ENCODE measurements at places on chromosomes 4 and X.

DNA sequence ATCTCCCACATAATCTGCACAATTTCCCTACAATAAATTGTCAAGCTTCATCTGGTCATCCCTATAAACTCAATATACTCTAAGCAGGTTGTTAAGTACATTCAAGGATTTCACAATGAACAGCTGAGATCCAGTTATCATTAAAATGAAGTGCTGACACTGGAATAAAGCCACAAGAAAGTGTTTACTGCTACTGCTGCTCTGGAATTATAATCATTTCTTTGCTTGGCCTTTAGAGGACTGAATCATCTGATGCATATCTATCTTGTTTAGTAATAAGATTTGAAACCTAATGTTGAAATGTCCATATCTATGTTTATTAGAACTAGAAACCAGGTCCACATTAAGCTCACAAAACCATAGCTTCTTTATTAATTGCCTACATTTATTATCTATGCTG is 338.6 kb upstream of the ZFP42 start:
- DNase-seq = no peak

DNA sequence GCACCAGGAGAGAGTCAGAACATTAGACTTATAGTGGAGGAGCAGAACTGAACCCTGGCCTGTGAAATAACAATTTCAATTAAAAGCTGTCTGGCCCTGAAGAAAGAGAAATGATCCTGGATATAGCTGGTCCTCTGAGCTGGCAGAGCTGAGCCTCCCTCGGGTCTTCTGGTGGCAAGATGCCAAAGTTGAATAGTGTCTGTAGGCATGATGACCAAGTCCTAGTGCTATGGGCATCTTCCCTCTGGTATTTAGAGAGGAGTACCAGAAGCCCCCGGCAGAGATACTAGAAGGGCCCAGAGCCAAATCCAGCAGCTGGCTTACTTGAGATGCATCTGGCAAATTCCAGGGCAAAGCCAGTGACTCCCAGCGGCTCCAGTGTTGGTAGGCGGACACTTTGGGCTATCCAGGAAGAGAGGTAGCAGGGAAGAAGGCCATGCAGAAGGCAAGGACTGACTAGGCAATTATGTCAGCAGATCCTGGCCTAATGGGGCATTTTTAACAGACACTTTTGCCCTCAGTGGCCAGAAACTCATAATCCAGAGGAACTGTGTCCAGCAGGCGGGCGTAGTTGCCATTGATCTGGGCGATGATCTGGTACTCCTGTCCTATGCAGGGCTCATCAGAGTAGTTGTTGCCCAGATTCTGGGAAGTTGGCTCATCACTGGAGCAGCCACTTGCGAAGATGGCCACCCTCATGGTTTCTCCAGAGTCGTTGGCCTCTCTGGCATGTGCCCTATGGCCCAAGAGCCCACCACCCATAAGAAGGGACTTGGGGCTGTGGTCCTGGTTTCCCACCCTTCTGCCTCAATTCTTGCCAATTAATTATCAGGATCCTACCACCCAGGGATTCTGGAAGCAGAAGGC is 17.9 kb downstream of the VSIG4 start:
- no peak for DNase-seq

DNA sequence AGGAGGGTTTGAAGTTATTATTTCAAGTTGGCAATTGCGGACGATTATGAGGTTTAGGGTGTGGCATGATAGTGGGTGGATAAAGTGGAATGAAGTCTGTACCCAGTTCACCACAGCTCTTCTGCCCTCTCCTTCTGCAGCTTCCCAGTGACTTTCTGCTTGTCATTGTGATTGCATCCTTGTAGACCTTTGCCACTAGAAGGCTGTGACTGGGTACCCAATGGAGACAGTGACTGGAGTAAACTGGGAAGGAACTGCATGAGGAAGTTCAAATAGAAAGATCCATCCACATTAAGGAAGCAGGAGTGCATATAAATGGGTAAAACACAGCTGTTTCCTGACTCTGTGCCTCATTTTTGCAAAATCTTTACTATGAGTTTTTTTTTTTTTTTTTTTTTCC is 53.5 kb upstream of the SPANXN3 start:
- no peak for DNase-seq

DNA sequence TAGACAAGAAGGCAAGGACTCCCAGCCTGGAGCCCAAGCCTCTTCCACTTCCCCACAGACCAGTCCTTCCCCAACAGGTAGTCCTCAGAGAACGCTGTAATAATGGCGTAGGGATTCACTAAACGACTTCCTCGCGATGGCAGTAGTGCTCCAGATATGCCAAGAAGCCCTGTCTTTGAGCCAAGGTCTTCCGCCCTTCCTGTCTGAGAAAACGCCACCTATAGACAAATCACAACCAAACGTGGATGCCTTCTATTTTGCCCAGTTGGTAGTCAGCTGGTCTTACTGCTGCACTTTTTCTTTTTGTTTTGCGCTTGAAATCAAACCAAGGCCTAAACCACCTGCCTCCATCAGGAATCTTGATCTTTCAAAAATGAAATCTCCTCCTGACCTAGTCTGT is 203.3 kb downstream of the OR13H1 start:
- no peak for DNase-seq

DNA sequence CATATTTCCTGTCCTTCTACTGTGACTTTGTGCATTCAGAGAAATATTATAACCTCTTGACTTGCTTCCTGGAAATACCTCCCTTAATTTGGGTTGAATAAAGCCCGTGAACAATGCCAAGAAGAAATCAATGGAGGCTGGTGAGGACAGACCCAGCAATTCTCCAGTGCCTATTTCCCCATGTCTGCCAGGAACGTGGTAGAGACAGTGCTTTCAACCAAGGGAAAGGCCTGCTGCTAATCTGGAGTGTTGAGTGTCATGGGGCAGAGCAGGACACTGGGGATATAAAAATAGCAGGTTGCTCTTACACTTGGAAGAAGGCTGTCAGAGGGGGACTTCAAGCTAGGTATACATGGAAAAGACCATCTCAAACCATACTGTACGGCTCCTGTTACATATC is 19.9 kb downstream of the TSC22D3 start:
- DNase-seq = no peak

DNA sequence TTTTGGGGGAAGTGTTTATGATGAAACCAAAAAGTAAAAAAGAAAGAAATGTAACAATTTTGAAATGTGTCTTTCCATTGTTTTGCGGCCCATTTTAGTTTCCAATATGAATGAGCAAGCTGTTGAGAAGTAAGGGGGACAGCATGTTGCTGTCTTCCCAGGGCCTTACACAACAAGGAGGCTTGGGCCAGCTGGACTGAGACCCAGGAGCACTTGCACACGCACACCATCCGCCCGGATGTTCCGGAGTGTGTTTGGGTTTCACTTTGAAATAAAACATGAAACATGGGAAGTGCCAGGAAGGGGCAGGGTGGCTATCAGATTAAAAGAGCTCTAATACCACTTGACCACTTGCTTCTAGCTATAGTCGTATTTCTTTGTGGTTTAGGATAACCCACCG is 144.4 kb downstream of the NHS start:
- no peak for DNase-seq

DNA sequence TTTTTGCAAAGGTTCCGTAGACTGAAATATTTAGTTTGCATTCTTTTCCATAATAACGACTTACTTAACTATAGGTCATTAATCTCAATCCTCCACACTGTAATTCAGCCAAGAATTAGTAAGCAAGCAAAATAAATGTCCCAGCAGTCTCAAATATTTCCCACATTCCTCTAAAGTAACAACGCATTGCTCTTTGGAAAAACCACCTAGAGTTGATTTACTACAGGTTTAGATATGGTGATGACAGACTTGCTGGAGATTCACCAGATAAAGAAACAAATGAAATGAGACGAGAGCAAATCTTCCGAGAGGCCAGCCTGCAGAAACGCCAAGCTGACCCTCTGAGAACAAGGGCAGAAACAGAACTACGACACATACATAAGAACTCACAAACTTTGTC is 28.9 kb downstream of the TENM3 start:
- DNase-seq = no peak

GRCh38 chr4:2807571-2807970 is 14.7 kb downstream of the SH3BP2 start:
- no peak for DNase-seq

DNA sequence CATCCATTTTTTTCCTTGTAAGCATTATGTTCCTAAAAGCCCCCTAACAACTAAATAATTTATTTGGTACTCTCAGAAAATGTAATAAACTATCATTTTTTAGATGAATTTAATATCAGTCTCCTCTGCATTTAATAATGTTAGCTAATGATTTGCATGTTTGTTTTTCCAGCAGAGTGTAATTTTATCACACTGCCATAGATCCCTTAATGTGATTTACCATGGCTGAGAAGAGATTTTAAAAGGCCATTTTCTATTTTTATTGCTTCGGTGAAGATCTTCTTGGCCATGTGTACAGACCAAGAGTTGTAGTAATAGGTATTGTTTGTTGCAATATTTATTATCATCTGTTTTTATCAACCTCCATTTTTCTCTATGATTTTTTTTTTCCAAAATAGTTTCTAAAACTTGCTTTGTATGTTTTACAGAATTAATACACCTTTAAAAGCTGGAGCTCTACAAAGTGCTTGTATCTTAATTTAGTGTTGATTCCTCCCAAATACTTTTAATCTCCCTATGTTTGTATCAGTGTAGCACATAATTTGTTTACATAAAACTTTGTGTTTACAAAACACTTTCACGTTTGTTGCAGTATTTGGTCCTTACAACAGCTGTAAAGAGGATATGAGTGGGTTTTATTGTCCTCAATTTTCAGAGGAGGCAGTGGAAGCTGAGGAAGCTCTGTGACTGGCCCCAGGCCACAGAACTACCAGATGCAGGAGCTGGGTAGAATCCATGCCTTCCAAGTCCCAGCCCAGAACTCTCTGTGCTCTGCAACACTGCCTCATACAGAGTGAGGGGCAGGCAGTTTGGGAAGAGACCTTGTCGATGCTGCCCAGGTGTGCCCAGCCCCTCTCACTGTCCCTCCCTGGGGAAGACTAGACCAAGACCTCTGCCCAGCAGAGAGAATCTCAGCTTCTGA is 58.1 kb downstream of the FAM114A1 start:
- DNase-seq = no peak

GRCh38 chr4:26368685-26369084 is 47.9 kb downstream of the RBPJ start:
- no peak for DNase-seq

GRCh38 chr4:26410385-26411293 is 79.6 kb downstream of the CCKAR start:
- peak; percentile 4 for DNase-seq

DNA sequence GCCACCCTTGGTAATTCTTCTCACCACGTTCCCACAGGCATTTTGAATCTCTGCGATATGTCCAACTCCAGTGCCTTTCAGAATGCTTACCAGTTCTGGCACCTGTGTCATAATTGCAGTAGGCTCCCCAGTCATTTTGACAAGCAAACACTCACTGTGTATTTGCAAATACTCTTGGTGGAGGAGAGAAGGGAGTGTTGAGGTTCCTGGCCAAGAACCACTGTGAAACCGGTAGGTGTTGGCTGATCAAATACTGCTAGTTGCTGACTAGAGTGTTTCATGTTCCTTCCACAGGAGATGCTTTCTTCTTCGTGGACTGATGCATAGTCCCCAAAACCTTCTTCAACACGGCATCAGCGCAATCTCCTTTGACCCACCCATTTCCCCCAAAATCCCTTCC is 16.0 kb upstream of the NLGN4X start:
- no peak for DNase-seq

DNA sequence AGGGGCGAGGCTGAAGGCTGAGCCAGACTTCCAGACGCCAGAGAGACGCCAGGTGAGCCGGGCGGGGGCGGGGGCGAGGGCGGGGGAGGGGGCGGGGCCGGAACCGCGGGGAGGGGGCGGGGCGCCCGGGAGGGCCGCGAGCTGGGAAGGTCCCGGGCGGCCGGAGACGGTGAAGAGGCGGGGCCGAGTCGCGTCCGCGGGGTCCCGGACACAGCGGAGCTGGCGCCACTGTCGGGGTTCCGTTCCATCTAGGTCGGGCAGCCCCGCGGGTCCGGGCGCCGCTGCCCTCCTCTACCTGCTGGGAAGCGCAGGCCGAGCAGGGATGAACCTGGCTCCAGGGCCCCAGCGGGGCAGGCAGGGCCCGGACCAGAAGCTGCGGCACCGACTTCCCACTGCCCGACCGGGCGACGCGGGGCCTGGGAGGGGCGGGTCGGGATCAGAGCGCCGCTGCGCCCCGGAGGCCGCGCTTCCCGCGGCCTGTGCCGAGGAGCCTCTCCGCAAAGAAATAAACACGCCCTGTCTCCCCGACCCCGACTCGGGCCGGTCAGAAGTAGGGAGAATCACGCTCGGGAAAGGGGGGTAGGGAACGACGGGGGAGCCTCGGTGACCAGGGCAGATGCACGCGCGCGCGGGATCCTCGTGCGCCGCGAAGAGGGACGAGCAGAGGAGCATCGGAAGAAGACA is 10.6 kb downstream of the HMX1 start:
- DNase-seq = no peak

GRCh38 chr4:87559090-87559837 is 30.1 kb upstream of the SPARCL1 start:
- no peak for DNase-seq

DNA sequence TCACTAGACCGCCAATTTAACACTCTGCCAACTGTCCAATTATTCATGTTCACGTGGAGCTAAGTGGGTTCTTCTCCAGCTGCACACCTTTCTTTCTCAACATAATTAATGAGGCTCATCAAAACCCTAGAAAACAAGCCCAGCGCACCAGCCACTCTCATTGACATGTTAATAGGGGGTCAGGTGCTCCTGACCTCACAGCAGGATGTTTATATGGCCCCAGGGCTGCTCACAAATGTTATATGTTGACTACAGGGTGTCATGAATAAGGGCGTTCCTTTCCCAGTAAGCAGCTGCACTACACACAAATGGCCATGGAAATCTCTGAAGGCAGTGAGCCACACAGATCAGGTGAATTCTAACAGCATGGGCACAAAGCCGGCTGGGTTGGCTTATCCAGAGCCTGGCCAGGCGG is 209.8 kb downstream of the MGST2 start:
- no peak for DNase-seq

GRCh38 chr4:163747886-163748285 is 253.4 kb downstream of the TMA16 start:
- DNase-seq = no peak

GRCh38 chr4:83180431-83180968 is 66.0 kb upstream of the PLAC8 start:
- no peak for DNase-seq

DNA sequence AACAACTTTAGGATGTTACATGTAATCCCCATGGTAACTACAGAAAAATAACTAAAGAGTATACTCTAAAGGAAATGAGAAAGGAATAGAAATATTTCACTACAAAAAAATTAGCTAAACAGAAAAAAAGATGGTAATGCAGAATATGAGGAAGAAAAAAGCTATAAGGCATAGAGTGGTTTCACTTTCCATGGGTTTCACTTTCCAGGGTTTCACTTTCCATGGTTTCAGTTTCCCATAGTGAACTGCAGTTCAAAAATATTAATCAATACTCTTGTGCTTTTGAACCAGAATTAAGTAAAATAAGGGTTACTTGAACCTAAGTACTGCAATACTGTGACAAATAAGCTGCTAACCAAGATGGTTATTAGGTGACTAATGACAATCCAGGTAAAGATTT is 42.0 kb downstream of the NPFFR2 start:
- no peak for DNase-seq

DNA sequence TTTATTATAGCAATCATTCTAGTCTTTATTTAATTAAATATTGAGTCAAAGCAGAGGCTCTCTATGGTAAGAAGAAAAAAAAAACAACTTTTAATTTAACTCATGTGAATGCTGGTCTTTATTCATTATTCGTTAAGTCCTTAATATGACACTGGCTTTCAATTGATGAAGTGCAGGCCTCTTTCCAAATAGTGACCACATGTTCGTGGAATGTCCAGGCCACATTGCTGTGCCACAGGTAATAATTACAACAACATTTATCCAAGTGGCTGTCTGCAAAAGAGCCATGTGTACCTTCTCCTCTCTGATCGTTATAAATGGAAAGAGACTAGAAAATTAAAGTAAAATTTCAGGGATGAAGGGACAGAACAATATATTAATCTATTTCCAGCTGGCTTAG is 220.1 kb upstream of the PABPC4L start:
- DNase-seq = no peak
